ENCODE measurements at places on chromosomes 4 and X.

DNA sequence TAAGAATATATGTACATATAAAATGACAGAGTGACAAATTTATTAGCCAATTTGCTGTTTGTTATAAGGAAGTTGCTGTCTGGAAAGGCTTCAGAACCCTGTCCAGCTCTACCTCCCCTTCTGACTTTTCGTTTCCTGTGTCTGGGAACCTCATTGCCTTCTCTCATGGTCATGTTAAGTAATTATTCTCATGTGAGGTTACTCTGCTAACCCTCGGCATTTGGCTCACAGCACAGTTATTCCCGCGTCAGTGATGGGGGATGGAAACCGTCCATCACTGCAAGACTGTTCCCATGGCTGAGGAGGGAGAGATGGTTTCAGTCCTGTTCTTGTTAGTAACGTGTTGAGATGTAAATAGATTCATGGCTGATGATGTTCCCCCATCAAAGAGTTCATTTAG lies 11.9 kb downstream of the EDNRA start:
- no peak for DNase-seq

DNA sequence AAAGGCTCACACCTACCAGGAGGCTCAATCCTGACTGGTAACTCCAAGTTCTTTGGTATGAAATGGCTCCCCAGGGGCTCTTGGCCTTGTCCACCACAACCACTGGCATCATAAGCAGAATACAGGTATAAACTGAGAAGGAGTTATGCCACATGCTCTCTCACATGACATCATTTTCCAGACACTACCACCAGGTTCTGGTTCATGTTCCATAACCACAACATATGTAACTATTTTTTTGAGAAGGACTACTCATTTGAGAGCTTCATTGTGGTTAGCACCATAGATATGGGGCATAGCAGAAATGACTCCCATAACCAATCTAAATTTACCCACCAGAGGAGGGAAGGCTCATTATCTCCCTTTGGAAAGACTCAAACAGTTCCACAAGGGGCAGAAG lies 19.6 kb downstream of the PRDM5 start:
- DNase-seq: no peak

- DNase-seq: no peak
Measured at GRCh38 chr4:127103681-127104115, 529.1 kb upstream of the INTU start.

DNA sequence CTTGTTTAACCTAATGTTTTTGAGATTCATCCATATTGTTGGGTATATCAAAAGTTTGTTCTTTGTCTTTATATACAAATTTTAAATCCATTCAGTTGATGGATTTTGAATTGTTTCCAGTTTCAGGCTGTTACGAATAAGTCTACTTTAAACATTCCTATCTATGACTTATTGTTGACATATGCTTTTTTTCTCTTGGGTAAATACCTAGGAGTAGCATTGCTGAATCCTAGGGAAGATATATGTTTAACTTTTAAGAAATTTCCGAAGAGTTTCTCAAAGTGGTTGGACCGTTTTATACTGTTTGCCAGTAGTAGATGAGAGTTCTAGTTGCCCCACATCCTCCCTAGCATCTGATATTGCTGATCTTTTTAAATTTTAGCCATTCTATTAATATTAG lies 60.9 kb upstream of the IL13RA1 start:
- DNase-seq: no peak

GRCh38 chrX:53421125-53421524 lies 1.3 kb downstream of the SMC1A start:
- DNase-seq: no peak
